Upper lobe of left lung (tissue), 6 donors: ENCODE measurements at places on chromosomes 6 and 20. TPM values are rescaled to one million over a fixed set of nuclear protein-coding genes. Genes with fewer than 3 reads are reported as not detected.

The GPR6 gene
- not detected for total RNA-seq

The ERVFRD-1 gene
- total RNA-seq, result 0.52 TPM

DNA sequence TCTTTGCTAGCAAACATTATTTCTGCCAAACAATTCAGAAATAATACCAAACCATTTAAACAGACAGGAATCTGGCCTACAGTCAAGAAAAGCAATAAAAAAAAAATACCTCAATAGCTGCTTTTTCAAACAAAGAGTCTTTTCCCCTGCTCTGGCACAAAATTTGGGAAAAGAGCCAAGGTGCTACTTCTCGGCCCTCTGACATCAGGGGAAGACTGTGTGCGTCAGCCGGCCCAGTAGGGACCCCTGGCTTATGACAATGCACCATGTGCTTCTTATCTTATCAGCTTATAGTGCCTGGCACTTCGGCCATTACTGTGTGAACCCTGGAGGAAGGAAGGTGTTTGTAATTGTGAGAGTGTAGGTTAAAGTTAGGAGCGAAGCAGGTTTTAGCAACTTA, 89.4 kb downstream of the PDE10A start:
- no peak for DNase-seq

GRCh38 chr6:154123155-154123956, 84.3 kb downstream of the OPRM1 start:
- DNase-seq, result no peak

DNA sequence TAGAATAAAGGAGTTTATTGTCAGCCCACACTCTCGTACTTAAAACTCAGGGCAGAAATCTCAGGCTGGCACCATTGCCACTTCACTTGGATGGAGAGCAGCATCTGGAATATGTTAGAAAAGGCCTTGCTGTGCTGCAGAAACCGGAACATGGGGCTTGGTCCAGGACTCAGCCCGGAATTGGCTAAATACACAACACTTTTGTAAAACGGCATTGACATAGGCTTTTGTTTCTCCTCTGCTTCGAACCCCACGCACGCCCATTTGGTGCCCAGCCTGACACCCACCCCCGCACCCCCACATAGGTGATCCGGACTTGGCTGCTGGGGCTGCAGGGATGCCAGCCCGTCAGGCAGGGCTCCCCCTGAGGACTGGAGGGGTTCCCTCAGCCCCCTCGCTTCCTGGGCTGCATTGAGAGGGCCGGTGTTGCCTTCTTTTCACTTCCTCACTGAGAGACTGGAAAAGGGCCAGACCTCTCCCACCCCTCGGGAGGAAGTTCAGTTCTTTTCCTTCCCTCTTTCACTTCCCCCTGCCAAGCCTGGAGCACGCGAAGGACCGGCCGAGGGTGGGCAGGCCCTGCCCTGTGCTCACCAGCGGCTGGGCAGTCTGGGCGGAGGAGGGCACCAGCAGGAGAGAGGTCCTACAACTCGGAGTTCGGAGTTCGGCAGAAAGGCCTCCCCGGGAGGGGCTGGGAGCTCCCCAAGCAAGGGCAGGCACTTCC, 17.9 kb upstream of the CST3 start:
- peak; percentile 87 for DNase-seq

DNA sequence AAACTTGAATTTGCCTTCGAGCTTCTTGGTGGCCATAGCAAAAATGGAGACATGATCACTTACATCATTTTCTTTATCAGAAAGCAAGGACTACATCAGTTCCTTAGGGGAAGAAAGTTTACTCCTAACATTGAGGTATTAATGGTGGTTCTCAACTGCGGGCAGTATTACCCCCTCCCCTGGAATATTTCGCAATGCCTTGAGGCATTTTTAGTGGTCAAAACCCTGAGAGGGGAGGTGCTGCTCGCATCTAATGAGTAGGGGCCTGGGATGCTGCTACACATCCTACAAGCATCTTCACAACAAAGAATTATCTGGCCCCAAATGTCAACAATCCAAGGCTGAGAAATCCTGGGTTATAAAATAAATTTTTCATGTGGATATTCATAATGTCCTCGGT, 222.2 kb upstream of the TSHZ2 start:
- no peak for DNase-seq

DNA sequence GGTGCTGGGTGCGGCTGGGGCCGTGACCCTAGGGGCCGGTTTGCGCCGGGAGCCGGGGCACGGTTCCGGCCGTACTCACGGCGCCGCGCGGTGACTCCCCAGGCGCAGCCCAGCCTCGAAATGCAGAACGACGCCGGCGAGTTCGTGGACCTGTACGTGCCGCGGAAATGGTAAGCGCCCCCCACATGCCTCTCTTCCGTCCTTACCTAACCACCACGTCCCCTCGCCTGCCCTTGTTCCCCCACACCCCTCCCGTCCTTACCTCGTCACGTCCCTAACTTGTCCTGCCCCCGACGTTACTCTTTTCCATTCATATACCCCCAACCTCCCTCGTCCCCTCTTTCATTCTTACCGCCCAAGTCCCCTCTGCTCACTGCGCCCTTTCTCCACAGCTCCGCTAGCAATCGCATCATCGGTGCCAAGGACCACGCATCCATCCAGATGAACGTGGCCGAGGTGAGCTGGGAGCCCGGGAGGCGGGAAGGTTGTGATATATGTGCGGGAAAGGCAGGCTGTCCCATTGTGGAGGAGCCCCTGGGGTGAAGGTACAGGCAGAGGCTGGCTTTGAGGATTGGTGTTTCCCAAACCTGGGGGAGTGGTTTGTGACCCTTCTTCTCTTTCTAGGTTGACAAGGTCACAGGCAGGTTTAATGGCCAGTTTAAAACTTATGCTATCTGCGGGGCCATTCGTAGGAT, 463 bp downstream of the RPS21 start:
- DNase-seq, result no peak

GRCh38 chr20:34880215-34880850, 3.9 kb downstream of the ACSS2 start:
- no peak for DNase-seq
